ENCODE measurements at places on chromosomes 6 and 20.
A peak's percentile ranks its signal among the peaks of the same experiment; 100 is the strongest.

DNA sequence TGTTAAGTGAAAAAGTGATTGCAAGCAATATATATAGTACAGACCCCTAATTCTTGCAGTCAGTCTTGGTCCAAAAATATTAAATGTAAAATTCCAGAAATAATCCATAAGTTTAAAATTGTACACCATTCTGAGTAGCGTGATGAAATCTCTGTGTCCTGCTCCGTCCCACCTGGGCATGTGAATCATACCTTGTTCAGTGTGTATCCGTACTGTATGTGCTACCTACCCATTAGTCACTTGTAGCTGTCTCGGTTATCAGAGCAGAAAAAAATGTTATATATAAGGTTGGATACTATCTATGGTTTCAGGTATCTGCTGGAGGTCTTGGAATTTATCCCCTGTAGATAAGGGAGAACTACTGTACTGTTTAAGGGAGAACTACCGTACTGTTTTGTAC is 16.3 kb downstream of the IRAK1BP1 start:
- DNase-seq = no peak

- DNase-seq = no peak
Observed at GRCh38 chr6:137751768-137752560, 115.1 kb upstream of the TNFAIP3 start.

DNA sequence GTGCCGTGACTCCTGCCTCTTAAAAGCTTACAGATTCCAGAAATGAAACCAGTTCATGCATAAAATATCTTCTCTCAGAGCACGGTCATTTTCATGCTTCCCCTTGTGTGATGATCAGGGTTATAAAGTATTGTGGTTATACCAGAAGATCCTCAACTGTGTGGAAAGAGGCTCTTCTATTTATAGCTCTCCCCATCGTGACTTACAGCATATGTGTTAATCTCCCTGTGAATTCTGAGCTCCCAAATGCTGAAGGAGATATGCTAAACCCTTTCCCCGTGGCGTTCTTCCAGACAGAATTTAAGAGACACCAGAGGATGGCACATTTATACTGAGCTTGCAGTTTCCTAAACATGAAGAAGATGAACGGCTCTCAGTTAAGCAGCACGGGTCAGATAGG is 158.8 kb downstream of the CDH26 start:
- DNase-seq = peak; percentile 2

DNA sequence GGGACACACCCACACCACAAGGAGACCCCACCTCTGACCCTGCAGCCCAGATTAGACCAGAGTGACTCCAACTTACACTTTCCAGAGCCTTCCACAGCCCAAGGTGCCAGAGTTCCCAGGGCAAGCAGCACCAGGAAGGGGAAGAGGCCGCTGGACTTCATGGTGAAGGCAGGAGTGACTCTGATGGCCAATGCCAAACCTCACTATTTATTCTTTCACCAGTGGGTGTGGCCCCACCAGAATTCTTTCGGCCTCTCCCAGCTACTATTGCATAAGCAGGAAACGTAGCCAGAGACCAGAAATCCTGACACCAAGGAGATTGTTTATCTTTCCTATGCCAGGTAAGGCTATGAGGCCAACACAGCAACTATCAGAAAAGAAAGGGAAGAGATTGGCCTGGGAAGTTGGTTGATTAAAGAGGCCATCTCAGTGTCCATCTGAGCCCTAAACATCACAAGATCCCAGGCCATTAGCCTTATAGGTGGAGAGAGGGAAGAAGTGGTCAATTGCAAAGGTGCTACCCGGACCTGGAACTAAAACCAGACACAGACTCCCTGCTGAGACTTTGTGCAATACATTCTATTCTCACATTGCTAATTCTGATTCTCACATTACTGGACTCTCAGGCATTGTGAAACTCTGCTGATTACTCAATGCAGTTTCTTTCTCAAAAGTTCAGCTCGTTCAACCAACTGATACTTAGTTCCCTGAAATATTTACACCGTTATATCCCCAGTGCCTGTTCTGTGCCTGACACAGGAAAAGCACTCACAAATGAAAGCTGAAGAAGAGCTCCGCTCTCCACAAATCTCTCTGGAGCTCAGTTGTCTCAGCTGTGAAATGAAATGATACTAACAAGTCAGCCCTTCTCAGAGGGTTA is at the start of gene SLPI:
TSS of gene SLPI (minus strand) at position 182 of the 880 bp plus-strand sequence. CDS start at position 161, 21 bp downstream.
- peak; percentile 89 for DNase-seq

DNA sequence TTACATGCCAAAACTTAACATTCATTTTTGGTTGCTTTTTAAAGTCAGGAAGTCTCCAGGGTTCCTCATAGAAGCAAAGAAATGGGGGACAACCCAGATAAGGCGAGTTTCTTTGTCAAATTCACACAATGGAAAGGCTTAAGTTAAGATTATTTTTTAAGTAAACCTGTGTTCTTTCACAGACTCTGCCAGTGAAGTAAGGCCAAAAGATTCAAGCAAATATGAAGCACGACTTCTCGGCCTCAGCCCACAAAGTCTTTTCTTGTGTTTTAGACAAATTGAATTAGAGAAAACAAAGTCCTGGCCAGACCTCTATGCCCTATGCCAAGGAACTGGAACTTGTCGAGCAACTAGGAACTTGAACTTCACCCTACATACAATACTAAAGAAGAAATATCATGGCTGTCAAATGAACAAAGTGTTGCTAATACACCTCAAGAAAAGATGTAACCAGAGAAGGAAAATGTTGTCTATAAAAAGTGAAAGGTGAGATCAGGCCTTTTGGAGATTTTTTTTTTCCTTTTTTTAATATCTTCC is 540.0 kb upstream of the JARID2 start:
- DNase-seq = no peak

DNA sequence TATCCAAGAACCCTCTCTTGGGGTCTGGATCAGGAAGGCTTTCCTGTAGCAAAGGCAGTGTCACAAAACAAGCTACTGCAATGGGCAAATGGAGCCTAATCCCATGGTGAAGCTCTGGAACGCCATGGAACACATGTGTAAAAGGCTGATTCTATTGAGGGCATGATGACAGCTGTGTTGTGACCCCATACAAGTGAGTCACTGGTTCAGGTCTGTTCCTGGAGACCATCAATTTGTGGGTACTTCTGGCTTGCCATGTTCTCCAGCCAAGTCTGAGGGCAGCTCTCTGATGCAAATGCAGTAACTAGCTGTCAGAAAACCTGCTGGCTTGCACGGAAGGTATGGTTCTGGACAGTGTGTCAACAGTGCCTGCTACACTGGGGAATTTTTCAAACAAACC is 33.3 kb upstream of the ECHDC1 start:
- DNase-seq = no peak

DNA sequence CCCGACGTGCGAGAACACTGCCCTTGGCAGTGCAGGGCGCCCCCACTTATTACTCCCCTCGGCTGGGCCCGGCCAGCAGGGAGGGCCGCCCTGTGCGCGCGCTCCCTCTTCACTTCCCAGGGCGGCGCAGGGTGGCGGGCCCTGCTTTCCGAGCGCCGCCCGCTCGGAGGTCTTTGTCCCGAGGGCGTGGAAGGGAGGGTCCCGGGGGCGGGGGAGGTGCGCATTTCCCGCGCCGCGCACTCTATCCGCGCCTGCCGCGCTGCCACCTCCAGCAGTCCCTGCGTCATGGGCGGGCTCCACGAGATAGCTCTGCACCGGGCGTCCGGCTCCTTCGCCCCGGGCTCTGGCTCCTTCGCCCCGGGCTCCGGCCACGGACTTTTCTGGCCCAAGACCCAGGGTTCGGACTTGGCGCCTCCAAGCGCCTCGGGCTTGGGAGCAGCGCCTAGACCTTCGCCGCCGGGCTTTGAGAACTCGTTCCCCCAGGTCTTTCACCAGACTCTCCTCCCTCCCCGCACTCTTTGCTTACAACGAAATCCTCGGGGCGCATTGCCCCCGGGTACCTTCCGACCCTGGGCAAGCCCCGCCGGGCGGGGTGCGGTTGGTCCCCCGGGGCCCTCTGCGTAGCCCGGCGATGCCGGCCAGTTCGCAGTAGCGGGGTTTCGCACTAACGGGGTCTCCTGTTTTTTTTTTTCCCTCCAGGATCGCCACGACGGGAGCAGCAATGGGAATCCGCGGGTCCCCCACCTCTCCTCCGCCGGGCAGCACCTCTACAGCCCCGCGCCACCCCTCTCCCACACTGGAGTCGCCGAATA is 1.6 kb downstream of the TFAP2C start:
- DNase-seq = no peak

GRCh38 chr6:85449818-85450759 is at the start of gene NT5E:
Gene NT5E (plus strand): TSS chr6:85450083. CDS start chr6:85450140, 57 bp downstream.
- peak; percentile 75 for DNase-seq

GRCh38 chr6:24403501-24403824 is 727 bp downstream of the MRS2 start:
- DNase-seq = no peak

- no peak for DNase-seq
Observed at GRCh38 chr6:30129265-30130178, 6.4 kb upstream of the TRIM40 start.

DNA sequence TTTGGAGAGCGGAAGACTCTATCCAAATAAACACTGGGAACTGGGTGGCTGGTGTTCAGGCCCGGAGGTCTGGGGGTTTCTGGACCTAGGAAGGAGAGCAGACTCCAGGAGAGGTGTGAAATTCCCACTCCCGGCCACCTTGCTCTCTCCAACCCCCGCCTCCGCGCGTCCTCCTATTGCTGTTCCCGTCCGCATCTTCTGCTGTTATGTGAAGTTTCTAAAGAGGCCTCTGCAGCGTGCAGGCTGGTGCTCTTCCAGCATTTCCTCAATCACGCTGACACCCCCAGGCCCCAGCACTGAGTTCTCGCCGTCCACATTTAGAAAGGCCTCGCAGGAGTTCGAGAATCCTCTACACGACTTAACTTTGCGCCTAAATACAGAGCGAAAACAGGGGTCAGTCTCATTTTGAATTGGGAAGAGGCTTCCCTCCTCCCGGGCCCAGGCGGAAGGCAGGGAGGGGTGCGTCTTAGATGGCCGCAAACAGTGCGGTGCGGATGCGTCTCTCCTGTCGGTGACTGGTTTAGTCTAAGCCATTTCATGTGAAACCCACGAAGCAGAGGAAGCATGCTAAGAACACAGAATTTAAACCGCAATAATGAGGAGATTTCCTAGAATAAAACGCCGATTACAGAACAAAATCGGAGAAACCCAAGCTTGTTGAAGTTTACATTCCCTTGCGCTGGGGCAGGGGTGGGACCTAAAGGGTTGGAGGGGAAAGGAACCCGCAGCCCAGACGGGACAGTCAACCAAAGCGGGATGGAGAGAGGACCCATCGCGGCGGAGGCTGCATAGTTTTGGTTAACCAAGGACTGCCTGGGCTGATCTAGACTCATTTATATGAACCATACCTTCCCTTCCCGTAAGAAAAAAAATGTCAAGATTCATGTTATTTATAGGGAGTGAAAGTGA is 4.0 kb upstream of the FOXF2 start:
- no peak for DNase-seq

DNA sequence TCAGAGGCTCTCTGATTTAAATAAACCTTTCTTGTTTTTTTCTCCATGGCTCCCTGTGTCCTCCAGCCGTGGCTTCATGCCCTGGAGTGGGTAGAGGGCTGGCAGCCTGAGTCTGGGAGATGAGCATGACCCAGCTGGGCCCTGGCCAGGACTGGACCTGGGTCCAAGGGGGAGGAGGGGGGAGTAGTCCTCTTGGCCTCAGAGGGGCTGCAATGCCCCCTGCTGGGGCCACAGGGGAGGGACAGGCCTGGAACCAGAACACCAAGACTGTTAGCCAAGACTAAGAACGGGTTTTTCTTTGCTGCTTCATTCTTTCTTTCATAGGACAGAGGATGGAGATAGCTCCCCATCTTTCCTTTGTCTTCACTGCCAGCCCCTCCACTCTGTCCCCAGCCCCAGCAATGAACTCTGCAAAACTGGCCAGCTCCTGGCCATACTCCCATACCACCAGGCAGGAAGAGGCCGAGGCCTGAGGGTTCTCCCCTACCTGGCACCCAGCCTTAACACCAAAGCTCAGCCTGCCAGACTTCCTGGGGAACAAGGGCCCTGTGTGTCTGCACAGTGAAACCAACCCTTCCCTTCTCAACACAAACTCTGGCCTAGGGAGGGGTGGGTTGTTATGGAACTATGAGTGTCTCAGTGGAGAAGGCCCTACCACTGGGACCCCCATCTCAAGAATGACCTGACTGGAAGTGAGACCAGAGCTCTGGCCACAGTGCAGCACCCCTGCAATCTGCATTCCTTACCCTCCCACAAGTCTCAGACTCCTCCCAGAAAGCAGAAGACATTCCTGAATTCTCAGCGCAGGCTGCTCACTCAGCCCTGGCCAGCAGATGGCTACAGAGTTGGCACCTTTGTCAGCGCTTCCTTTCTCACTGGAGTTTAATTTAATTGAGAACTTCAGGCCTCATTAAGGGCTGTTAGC is 11.0 kb downstream of the SLC29A1 start:
- DNase-seq = peak; percentile 80

DNA sequence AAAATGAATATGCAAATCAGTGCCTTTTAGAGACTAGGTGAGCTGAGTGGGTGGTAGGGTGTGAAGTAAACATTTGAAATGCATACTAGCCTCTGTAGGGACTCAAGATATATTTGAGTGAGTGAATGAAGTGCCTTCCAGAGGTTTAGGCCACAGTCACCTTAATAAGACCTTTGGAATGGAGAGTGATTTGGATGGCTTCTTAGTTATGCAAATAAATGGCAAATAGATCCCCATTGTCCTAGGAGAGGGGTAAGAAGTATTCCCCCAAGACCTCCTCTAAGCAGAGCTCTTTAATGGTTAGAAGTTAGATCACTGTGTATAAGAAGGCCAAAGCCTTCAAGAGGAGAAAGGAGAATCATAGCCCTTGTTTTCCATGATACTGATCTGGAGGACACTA is 47.8 kb upstream of the IMPG1 start:
- DNase-seq = no peak

GRCh38 chr6:20178327-20178726 is 33.9 kb downstream of the MBOAT1 start:
- no peak for DNase-seq

DNA sequence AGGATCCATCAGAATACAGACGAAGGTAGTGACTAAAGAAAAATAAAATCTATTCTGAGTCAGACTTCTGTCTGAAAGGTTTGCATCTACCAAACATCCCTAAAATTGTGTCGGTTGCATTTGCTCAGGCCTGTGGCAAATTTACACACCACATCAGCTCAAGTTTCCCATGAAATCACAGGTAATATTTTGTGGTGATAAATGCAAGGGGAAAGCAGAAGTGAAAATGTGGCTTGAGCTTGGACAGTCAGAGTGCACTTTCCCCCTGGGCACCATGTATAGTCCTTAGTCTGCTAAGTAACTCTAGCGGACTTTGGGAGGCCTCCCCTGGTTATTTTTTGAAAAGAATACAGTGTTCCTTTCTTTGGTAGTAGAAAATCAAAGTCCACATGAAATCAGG is 159.1 kb downstream of the PKHD1 start:
- no peak for DNase-seq

GRCh38 chr6:123589973-123590372 is 46.8 kb downstream of the TRDN start:
- DNase-seq = no peak

- DNase-seq = peak; percentile 70
Observed at GRCh38 chr6:138115877-138116660, 8.8 kb upstream of the PERP start.

DNA sequence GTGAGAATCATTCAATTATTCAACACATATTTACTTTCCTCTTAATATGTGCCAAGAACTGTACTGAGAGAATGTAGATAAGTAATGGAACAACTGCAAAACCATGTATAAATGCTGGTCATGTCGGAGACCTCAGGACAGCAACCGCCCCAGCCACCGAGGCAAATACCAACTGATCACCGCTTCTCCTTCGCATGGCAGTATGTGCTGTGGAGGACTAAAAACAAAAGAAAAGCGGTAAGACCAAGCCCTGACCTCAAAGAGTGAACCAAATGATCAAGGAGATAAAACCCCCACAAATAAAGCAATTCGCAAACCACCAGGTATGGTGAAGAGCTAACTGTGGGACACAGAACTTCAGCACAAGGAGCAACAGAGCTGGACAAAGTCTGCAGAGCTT is 104.3 kb downstream of the TRERF1 start:
- no peak for DNase-seq
